ENCODE measurements at places on chromosomes 6 and 20. TPM values are rescaled to one million over a fixed set of nuclear protein-coding genes. Genes with fewer than 3 reads are reported as not detected.
A peak's percentile ranks its signal among the peaks of the same experiment; 100 is the strongest.

GRCh38 chr6:146775220-146775619 is 176.4 kb downstream of the ADGB start:
- DNase-seq, result no peak

- peak; percentile 12 for DNase-seq
Observed at GRCh38 chr20:46720776-46721425, 11.5 kb downstream of the SLC2A10 start.

DNA sequence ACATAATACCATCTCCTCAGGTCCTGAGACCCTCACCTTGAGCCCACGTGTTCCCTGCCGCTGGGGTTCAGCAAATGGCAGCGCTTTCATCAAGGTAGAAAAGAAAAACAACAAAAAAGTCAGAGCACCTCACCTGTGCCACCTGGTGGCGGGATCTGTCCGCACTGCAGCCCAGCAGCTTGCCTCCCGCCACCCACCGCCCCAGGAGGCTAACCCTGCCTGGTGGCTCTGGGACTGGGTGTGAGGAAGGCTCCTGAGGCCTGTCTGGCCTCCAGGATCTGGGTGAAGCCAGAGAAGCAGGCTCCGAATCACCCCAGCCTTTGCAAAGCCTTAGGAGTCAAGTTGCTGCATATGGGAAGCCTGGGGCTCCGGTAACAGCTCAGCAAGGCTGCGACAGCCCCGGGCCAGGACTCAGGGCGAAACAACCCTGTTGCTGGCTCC is 270.8 kb downstream of the BMP7 start:
- DNase-seq, result peak; percentile 3

DNA sequence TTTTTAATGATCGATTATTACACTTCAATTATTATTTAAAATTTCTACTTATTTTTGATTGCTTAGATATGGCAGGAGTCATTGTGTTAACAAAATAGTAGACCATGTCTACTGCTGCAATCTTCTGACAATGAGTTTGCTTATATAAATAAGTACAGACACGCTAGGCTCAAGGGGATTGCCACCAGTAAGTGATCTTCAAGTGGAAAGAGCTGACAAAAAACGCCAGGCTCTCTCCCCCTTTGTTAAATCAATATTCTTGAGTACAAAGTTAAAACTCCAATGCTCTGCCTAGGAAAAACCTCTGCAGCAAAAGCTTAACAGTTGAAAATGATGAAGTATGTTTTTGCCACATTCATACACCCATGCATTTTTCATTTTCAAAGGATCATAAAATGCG is 738.1 kb downstream of the HDGFL1 start:
- no peak for DNase-seq

DNA sequence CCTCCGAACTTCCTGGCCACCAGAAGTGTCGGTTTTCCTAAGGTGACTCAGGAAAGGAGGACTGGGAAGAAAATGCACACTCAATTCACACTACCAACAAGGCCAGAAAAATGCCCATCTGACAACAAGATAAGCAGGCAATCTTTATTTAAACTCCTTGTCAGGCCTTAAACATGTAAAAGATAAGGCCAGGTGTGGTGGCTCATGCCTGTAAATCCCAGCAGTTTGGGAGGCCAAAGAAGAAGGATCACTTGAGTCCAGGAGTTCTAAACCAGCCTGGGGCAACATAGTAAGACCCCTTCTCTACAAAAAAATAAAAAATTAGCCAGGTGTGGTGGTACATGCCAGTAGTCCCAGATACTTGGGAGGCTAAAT is 7.6 kb upstream of the ID1 start:
- DNase-seq, result no peak

DNA sequence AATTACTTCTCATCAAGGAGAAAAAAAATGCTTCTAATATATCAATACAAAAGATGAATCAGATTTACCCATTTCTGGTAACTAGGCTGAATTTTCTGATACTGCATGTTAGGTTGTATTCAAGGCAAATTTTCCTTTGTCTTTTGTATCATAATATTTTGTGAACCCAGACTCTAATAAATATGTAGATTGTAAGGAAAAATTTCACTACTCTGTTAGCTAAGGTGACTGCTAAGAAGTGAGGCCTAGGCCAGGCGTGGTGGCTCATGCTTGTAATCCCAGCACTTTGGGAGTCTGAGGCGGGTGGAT is 12.7 kb downstream of the TP53INP2 start:
- no peak for DNase-seq

DNA sequence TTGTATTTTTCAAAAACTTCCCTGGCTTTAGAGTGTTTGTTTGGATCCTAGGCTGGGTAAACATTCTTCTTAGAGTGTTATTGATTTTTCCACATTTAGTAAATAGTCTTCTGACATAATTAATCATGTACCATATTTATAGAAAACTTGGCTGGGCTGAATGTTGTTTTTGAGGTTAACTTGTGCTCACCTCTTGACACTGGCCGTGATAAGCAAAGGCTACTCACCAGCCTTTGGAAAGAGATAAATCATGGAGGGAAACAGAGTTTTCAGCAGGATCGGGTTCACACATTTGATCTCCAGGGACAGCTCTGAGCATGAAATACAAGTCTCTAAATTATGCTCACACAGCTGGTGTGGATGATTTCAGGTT is 6.2 kb upstream of the CD93 start:
- no peak for DNase-seq

- no peak for DNase-seq
Observed at GRCh38 chr6:116365743-116366142, 5.0 kb upstream of the DSE start.

GRCh38 chr20:5395932-5396727 is 79.4 kb upstream of the PROKR2 start:
- no peak for DNase-seq

- DNase-seq, result no peak
Observed at GRCh38 chr6:1367771-1368170, 21.6 kb upstream of the FOXF2 start.

GRCh38 chr6:17120019-17120418 is 18.2 kb downstream of the STMND1 start:
- DNase-seq, result no peak

- no peak for DNase-seq
Observed at GRCh38 chr6:119328892-119329793, 20.4 kb downstream of the MAN1A1 start.

DNA sequence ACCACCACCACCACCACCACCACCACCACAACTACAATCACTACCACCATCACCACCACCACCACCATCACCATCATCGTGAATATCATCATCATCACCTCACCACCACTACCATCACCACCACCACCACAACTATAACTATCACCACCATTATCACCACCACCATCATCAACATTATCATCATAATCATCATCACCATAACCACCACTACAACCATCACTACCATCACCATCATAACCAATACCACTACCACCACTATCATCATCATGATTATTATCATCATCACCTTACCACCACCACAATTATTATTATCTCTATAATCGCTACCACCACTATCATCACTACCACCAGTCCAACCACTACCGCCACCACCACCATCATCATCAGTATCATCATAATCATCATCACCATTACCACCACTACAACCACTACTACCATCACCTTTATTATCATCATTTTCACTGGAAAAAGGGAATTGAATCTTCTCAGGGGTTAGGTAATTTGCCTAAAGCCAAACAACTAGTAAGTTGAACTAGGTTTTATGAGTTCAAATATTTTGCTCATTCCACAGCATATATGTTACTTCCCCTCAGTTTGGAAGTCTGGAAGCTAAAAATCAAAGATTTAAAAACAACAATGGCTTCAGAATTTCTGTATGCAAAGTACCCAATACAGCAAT is 8.3 kb downstream of the RIPOR2 start:
- peak; percentile 56 for DNase-seq

- no peak for DNase-seq
Observed at GRCh38 chr6:98118397-98119045, 715.9 kb upstream of the POU3F2 start.

GRCh38 chr6:43876602-43877001 is 106.6 kb downstream of the VEGFA start:
- DNase-seq, result no peak

- no peak for DNase-seq
Observed at GRCh38 chr6:30612213-30612612, 4.8 kb downstream of the PPP1R10 start.

DNA sequence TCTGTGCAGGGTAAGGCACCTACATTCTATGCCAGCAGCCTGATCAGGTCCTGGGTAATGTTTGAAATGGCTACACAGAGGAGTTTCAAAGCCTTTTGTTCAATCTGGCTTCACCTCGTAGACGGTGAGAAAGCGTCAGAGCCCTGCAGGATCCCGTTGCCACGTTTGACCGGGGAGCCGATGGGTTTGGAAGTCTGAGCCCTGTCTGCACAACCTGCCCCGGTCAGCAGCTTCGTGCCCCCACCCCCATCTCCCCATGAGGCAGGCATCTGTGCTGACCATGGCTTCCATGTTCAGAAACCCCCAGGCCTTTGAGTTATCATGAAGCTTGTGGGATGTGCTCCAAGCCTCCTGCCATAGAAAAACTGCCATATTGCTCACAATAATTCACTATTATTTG is 63.9 kb downstream of the PTPN1 start:
- DNase-seq, result no peak

GRCh38 chr20:24494460-24494920 is 25.1 kb downstream of the SYNDIG1 start:
- DNase-seq, result no peak

DNA sequence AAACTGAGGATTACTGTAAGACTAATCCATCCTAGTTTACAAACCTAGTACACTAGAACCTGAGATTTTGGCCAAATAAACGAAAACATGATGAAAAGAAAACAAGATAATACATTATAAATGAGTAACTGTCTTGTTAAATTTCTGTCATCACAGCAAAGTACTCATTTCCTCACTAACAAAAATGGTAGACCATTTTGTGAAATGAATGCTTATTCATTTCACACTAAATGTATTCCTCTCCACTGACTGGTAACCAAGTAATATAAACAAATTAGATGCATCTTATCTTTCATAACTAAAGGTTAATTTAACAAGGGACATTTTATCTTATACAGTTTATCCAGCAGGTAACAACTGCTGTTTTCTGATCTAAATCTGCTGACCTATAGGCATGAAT is 143.7 kb downstream of the REV3L start:
- no peak for DNase-seq

DNA sequence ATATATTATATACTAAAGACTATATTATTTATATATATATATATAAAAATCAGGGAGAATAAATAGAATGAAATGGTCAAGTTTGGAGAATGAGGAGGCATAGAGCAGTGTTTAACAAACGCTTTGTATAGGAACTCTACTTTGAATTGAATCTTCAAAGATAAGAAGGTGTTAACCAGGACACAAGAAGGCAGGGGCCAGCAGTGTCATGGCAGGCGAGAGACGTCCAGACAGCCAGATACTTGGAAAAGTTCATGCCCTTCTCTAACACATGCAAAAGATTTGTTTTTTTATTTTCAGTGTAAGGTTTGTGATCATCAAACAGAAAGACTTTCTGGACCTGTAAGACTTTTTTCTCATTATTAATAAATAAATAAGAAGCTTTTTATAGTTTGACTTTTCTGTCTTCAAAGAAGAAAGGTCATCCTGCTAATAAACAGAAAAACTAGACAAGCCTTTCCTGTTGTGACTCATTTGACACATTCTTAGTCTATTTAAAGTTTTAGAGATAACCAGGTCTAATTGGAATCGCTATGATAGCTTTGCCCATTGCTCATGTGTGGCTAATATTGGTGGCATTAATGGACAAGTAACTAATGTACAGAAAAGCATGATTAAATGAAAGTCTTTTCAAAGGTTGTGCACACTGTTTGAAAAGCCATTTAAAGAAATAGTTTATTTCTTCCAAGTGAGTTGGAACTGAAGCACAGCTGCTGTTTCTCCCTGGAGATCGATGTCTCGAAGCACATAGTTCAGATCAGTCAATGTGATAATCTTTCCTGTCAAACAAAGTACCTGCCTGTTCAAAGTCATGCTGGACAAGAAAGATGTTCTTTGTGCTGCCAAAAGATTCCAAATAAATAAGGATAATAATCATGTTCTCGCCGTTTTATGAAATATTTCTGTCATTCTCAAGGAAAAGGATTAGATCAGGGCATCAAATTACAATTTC is 420.4 kb upstream of the OPRM1 start:
- DNase-seq, result no peak

Gene NKAPL
- total RNA-seq, result not detected

Gene EDN3
- total RNA-seq, result not detected

Gene MACROD2
- not detected for total RNA-seq

Gene TOX2
- 42.8 TPM for total RNA-seq

Gene SNAP25
- total RNA-seq, result 6.9 TPM

Gene SLC17A1
- total RNA-seq, result 0.29 TPM
